ENCODE measurements at places on chromosomes 16 and 17.

GRCh38 chr17:1616101-1616500 lies 12.5 kb downstream of the SLC43A2 start:
- no peak for DNase-seq

DNA sequence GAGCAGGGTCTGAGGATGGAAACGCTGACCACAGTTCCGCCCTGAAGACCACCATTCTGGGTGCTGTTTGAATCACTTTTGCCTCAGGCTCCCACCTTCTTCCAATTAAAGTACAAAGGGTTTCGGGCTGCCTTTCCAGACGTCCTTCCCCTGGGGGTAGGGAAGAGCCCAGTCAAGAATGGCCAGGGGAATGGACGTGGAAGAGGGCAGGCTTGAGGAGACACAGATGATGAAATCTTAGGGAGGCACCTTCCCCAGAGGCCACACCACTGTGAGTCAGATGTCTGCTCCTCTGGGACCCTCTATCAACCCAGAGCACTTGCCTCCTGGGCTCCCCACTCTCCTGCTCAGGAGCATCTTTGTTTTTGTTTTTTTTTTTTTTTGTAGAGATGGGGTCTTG lies 27.5 kb upstream of the MTSS2 start:
- no peak for DNase-seq

- no peak for DNase-seq
Observed at GRCh38 chr17:15245054-15245453, 20.1 kb downstream of the PMP22 start.

DNA sequence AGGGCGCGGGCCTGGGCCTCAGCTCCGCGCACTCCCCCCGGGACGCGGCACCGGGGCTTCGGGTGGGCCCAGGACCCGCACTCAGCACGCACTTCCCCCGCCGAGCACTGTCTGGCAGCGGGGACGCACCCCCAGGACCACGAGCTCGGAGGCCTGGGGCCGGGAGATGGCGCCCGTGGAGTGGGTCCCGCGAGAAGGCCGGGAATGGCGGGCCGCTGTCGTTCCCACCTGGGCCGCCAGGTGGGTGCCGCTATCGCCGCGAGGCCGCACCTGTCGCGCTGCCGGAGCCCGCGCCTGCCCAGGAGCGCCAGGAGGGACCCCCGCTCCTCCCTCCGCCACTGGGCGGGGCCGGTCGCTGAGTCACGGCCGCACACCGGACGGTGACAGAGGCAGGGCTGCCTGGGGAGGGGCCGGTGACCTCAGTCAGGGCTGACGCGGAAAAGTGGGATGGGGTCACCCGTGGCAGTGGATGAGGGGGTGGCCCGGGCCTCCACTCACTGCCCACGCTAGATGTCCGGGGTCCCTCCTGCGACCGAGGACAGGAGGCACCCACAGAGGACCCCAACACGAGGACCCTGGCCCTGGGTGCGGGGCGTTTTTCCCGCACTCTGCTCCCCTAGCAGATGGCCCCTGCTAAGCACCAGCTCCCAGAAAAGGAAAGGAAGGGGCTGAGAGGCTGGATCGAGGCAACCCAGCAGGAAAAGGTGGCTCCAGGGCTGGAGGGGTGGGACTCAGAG lies 6.9 kb upstream of the ACTG1 start:
- peak; percentile 71 for DNase-seq

- DNase-seq: no peak
Observed at GRCh38 chr16:85065099-85065498, 37.5 kb downstream of the KIAA0513 start.

DNA sequence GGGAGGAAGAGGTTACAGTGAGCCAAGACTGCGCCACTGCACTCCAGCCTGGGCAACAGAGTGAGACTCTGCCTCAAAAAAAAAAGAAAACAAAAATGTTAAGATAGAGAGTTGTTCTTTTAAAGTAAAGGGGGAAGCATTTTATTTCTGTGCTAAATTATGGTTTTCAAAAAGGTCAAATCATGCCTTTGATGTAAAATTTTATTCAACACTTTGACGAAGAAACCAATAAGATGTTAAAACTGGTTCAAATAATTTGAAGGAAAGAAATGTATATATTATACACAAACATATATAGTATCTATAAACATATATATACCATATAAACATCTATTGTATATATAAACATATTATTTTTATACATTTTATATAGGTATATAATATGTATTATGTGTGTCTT lies 43.4 kb upstream of the RPH3AL start:
- no peak for DNase-seq

GRCh38 chr16:72936408-72936807 lies 111.5 kb downstream of the ZFHX3 start:
- DNase-seq: no peak

DNA sequence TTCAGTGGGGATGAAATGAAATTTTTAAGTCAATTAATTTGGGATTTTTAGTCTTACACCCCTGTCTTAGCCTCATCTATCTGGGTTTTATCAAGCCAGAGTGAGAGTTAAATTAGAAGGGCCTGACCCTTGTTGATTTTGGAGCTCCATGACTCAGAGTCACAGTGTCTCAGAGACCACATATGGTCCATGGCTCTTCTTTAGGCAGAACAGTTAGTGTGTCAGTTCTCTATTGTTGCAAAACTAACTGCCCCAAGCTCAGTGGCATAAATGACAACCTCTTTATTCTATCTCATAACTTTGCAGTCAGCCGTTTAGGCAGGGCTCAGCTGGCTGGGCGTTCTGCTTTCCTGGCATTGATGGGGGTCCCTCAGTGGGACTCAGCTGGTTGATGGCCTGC lies 44.7 kb downstream of the IRF8 start:
- DNase-seq: no peak

DNA sequence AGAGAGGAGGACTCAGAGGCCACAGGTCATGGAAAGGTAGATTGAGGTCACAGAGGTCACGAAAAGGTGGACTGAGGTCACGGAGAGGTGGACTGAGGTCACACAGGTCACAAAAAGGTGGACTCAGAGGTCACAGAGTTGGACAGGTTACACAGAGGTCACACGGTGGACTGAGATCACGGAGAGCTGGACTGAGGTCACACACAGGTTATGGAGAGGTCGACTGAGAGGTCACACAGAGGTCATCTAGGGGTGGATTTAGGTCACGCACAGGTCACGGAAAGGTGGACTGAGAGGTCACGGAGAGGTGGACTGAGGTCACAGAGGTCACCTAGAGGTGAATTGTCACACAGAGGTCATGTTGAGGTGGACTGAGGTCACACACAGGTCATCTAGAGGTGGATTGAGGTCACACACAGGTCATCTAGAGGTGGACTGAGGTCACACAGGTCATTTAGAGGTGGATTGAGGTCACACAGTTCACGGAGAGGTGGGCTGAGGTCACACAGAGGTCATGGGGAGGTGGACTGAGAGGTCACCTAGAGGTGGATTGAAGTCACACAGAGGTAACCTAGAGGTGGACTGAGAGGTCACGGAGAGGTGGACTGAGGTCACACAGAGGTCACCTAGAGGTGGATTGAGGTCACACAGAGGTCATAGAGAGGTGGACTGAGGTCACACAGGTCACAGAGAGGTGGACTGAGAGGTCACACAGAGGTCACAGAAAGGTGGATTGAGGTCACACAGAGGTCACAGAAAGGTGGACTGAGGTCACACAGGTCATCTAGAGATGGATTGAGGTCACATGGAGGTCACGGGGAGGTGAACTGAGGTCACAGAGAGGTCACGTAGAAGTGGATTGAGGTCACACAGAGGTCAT lies 26.7 kb upstream of the JPT2 start:
- no peak for DNase-seq

- no peak for DNase-seq
Observed at GRCh38 chr17:72460711-72461110, 339.9 kb downstream of the SOX9 start.

DNA sequence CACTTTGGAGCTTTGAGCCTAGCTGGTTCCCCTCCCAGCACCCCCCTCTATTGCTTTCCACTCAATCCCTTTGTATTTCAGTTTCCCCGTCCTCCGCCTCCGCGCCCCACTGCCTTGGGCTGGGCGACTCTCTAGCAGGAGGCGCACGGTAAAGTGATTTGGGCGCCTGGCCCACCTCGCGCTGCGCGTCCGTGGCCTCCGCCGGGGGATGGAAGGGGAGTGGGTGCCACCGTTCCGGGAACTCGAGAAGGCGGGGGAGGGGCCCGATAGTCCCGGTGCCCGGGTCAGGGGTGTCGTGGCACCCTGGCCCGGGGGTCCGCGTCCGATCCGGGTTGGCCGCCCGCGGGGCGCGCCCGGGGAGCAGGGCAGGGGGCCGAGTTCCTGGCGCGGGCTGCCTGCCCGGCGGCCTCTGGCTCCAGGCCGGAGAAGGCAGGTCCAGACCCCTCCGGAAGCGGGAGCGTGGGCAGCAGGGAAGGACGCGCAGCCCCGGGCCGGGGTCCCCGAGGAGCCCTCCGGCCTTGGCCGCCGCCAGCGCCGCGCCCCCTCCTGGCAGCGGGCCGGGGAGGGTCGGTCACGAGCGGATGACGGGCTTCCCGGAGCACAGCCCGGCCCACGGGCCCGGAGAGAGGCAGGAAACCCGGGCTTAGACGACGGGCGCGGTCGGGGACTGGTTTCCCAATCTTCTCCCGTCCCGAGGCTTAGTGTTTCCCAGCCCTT lies 15.8 kb downstream of the MEOX1 start:
- DNase-seq: peak; percentile 16

DNA sequence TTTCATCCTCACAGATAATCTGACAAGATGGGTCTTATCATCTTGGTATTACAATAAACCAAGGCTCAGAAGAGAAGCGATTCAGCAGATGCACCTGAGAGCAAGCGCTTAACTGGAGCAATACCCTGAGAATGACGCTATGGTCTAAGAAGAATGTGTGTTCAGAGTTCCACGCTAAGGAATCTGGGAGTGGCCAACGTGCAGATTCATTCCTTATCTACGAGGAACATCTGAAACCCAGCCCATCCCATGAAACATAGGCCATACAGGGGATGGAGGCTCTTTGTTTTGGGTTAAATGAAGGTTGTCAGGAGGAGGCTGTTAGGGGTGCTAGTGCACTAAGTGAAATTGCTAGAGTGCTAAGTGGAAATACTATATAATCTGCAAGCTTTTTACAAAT lies 28.5 kb upstream of the KDM8 start:
- no peak for DNase-seq

- DNase-seq: no peak
Observed at GRCh38 chr17:68497885-68498319, 14.3 kb upstream of the PRKAR1A start.

DNA sequence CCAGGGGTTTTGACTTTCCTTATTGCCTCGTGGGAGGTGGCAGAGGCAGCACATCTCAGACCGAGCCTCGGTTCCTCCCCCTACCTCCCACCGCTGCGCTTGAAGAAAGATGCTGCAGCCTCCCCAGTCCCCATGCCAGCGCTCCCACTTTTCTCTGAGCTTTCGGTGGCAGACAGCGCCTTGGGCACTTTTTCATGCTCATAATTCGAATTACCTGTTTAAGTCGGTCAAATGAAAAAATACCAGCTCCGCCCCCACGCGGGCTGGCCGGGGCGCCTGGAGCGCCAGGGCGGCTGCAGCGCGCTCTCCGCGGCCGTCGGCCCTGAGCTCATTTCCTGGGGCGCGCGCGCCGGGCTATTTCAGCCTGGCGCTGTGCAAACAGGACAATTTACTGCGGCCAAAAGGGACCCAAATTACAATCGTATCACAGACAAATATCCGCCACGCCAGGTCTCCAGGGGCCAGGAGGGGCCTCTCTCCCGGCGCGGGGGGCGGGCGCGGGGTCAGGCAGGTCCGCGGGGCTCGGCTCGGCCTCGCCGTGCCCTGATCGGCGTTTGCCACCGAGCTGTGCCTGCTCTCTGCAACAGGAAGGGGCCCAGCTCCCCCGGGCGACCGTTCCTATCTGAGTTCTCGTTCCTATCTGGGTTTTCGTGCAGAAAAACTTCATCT lies 45.0 kb downstream of the SOST start:
- DNase-seq: peak; percentile 11

GRCh38 chr17:62650587-62650986 lies 23.1 kb downstream of the MRC2 start:
- no peak for DNase-seq

Measured in activated naive CD4-positive, alpha-beta T cell treated with Interleukin-2 at 50 U/mL for 16 hours (primary cell).